ENCODE measurements at places on chromosomes 1 and 21.

DNA sequence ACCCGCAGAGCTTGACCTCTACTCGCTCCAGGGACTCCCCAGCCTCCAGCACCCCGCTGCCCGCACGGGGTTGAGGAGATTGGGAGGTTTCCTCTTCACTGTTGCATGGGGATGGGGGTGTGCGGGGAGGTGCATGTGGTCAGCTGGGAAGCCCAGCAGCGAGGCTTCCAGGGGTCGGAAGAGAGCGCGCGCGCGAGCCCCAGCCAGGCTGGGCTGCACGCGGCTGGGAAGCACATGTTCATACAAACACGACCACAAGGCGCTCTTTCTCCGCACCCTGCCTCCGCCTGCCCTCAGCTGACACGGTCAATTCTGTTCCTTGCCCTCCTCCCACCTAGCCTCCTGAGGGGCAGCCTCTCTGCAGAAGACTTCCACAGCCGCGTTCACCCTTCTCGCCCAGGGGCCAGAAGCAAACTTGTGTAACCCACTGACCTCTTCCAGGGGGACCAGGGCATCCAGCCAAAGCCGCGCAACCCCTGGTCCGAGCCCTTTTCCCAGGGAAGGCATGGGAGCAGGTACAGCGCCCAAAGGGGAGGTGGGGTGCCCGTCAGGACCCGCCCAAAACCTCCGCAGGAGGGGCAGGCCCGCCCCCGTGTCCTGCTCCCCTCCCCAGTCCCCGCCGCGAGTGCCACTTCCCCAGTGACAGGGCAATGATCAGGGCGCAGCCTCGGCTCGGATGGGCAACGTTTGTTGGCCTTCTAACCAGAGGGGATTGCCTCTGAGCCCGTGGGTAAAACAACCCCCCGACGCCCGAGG, 1.3 kb downstream of the COL24A1 start:
- DNase-seq = no peak

- DNase-seq = no peak
Observed at GRCh38 chr1:178337091-178337706, 159.6 kb downstream of the CLEC20A start.

DNA sequence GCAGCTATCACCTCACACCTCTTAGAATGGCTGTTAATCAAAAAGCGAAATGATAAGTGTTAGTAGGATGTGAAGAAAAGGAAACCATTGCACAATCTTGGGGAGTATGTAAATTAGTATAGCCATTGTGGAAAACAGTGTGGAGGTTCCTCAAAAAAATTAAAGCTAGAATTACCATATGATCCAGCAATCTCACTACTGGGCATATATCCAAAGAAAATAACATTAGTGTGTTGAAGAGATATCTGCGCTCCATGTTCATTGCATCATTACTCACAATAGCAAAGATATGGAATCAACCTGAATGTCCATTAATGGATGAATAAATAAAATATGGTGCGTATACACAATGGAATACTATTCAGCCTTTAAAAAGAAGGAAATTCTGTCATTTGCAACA, 68.9 kb downstream of the SNRPE start:
- no peak for DNase-seq

GRCh38 chr1:209620487-209620884, 31.7 kb downstream of the LAMB3 start:
- DNase-seq = no peak

DNA sequence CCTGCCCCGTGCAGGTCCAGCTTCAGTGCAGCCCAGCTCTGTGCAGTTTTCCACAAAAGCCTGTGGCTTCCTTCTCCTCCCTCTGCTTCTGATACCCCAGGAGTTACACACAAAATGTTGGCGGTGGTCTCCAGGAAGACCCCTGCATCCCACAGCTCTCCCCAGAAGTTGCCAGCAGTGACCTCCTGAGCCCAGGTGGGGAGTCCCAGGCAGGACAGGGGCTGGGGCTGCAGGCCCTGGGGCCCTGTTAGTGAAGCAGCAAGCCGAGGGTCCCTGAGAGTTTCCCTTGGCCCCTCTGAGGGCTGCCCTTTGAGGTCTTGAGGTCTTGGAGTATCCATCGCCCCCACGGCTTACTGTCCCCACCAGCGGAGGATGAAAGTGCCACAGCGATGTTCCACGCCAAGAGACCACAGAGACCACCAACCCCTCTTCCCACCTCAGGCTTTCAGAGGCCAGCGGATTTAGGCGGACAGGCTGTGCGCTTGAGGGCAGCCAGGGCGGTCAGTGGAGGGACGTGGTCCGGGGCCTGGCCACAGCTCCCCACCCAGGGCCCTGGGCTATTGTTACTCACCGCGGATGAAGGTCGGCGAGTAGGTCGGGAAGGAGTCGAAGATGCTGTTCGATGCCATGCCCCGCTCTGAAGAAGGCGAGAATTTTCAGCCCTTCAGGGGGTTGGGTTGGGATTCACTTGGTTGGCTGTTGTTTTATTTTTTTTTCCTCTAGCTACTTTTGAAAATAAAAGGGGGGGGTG, 34.0 kb upstream of the RUNX3 start:
- DNase-seq = no peak

- DNase-seq = no peak
Observed at GRCh38 chr1:203152158-203153034, 23.2 kb downstream of the MYBPH start.

DNA sequence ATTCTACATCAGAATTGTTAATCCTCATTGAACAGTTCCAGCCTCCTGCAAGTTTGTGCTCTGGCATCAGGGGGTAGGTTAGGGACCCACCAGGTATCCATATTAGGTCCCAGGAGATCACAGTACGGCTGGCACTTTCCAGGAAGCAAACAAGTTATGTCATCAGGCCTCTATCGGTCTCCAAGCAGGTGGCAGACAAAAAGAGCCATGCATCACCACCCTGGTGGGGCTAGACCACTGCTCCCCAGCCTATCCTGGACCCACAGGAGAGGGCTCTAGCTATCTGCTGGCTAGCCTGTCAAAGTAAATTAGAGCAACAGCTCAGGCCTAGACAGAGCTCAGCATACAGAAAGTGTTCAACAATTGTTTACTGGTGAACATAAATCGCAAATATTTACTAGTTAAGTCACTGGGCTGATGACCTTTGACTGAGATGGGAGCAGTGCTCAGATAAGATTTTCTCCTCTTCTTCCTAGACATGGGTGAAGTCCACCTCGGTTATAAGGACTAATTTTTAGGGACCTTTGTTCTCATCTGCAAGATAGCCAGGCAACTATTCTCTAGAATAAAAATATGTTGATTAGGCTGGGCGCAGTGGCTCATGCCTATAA, 6.4 kb downstream of the NUAK2 start:
- no peak for DNase-seq

DNA sequence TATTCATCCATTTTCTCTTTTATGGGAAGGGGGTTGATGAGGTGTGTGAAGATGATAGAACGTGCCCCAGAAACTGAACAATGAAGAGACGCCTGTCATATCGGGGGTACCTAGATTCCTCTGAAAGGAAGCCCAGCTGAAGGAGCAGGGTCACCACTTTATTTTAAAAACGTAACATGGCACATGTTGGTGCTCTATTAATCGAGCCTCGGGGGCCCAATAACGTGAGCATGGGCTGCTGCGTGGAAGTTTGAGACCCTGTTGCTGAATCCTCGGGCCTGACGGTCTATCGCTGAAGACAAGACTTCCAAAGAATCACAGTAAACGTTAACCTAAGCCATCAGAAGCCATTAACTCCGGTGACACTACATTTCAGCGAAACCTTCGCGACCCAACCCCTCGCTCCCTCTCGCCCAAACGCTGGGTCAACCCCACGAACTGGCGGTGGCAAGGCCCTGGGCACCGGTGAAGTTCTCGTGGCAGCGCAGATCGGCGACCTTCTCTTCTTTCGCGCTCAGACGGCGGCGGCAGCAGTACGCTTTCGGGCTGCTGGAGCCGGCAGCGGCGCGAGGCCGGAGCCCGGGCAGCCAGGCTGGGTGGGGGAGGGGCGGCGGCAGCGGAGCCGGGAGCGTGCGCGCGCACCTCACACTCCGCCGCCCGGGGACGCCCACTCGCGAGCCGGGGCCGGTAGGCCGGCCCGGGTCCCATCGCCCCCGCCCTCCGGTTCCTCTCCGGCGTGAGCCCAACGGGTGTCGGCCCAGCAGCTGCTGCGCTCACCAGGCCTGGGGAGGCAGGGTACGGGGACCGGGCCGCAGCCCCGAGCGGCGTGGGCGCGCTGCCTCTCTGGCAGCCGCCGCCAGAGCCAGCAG, 838 bp upstream of the MAN1A2 start:
- peak; percentile 43 for DNase-seq

- DNase-seq = no peak
Observed at GRCh38 chr1:204150702-204151551, 917 bp downstream of the ETNK2 start.

GRCh38 chr1:222285526-222285925, 262.4 kb downstream of the HHIPL2 start:
- DNase-seq = no peak

DNA sequence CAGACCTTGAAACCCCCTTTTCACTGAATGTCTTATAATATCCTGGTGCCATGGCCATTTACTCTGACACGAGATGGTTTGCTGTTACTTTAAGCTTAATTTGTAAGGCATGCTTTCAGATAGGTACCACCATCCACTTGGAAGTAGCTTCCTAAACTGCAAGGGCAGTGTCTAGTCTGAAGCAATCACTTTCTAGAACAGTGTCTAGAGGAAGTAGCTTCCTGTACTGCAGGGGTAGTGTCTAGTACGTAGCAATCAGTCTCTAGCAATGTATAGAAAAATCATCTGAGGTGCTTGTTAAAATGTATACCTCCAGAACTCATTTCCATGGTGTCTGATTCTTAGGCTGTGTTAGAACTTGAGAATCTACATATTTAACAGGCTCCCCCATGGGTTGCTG, 42.5 kb downstream of the ZBTB40 start:
- no peak for DNase-seq

DNA sequence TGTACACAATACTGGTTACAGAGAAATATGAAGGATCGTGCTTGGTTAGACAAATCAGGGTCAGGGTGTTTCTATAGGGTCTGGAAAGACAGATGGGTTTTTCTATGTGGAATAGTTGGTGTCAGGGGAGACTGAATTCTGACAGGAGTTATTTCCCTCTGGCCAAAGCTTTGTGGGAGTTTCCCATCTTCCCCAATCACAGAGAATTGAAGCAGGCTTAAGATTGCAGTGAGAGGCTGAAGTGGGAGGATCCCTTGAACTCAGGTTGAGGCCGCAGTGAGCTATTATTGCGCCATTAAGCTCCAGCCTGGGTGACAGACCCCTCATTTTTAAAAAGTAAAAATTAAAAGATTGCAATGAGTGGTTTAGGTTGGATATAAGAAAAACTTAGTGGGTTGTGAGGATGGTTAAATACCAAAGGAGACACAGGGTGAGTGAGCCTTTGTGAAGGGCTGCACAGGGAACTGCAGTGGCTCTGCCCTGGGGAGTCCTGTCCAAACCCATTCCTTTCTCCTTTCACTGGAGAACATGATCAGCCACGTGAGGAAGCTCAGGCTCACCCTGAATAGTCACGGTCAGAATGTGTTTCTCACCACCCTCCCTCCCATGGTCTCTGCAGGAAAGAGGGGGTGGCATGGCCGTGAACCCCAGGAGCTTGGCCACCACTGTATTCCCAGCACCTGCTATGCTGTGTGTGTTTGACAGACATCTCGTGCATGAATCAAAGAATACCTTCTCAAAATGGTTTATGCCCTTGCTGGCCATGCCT, 101.2 kb downstream of the INTS7 start:
- no peak for DNase-seq

GRCh38 chr1:46246548-46247435, 771 bp upstream of the RAD54L start:
- peak; percentile 46 for DNase-seq

GRCh38 chr1:229664133-229664689, 38.2 kb downstream of the URB2 start:
- DNase-seq = no peak

GRCh38 chr1:219442611-219443061, 170.3 kb downstream of the ZC3H11B start:
- no peak for DNase-seq

GRCh38 chr21:46388896-46389295, 64.9 kb downstream of the PCNT start:
- DNase-seq = no peak

GRCh38 chr1:6260961-6261614, at the start of gene GPR153:
Gene GPR153, minus strand, starts transcription at chr1:6261098. Its CDS starts 6,193 bp downstream, at chr1:6254905.
- peak; percentile 9 for DNase-seq

DNA sequence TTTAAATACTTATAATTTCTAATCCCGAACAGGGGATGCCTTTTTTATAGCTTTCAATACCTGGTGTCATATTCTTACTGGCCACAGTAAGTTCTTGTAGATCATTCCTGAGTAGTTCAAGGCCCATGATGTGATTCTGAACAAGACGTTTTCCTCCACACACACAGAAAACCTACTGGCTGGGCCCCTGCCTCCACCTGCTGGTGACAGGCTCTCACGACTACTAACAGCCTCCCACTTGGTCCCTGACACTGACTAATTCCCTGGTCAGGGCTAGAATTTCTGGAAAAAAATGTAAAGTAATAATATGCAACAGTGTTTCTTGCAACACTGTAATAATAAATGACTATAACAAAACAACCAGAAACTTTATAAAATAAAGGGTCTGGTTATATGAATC, 50.4 kb upstream of the RIPK4 start:
- peak; percentile 52 for DNase-seq

DNA sequence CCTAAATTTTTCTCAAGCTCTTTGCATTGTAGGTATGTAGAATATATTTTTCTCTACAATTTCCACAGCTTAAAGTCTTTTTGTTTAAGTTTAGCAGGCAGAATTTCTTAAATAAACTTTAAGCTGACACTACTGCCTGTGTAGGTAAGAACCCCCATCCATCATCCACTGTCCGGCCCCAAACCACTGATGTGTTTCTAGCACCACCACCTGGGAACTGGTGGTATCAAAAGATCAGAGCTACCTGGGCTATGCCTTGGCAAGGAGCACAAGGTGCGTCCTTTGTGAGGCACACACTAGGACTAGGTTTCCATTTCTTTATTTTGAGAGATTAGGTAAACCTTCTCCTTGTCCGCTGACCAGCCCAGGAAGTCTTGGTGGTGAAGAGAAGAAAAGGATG, 10.5 kb upstream of the LELP1 start:
- DNase-seq = no peak

DNA sequence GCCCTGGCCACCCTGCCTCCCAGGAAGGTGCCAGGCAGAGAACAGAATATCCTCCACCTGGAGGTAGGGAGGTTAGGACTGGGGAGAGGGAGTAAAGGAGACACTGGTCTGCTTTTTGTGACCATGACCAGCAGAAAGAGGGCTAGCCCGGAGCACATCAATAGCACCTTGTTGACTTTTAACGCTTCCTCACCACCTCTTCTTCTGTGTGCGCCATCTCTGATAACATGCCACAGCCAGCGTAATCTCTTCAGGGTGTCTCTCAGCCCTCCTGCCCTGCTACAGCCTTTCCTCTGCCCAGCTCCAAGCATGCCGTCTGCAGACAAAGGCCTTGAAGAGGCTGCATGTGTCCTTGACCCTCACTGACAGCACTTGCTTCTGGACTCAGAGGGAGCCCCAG, 50.9 kb upstream of the GJA5 start:
- no peak for DNase-seq

DNA sequence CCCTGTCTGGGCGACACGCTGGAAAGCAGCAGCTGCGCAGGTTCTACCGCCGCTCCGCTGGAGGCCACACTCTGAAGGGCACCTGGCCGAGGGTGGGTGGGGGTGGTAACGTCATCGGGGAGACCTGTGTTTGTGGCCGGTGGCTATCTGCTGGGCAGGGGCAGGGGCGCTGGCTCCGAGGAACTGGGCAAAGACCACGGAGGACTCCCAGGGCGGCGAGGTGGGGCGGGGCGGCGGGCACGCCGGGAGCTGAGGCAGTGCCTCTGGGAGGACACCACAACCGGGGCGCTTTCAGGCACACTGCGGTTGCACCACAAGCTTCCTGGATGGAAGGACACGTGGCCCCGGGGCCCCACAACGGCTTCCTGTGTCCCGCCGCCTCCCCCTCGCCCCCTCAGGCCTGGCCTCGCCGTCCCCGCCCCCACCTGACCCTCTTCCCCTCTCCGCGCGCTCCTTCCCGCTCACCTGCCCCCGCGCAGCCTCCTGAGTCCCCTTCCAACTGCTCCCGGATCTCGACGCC, 3.3 kb upstream of the DENND2D start:
- DNase-seq = no peak
